ENCODE measurements at places on chromosomes 7 and 10. TPM values are rescaled to one million over a fixed set of nuclear protein-coding genes. Genes with fewer than 3 reads are reported as not detected.
A peak's percentile ranks its signal among the peaks of the same experiment; 100 is the strongest.

The PRPS1L1 gene
- not detected for total RNA-seq

The NYAP1 gene
- total RNA-seq, result 1.4 TPM

DNA sequence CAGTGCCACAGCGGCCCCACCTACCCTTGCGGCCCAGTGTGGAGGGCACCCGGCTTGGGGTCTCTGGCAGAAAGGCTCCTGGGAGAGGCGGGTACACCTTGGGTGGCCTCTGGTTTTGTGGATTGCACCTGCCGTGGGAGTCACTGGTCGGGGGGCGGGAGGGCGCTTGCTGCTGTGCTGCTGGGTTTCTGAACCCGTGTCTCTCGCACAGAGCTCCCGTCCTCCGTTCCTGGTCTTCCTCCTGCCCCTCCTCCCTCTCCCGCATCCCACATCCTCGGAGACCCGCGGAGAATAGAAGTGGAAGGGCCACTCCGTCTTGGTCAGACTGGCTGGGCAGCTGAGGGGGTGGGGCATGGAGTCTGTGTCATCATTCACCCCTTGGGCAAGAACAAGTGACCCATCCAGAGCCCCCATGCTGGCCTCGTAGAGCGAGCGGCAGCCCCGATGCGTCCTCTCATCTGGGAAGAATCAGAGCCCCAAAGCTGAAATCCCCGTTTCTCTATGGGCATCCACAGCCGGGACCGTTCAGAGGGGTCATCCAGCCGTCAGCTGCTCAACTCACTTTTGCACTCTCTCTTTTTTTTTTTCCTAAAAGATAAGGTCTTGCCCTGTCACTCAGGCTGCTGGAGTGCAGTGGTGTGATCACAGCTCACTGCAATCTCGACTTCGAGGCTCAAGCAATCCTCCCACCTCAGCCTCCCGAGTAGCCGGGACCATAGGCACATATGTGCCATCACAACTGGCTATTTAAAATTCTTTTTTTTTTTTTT lies 4.0 kb downstream of the MAFK start:
- DNase-seq, result peak; percentile 78

The RARRES2 gene
- total RNA-seq, result 153 TPM

The GARIN1A gene
- 3.0 TPM for total RNA-seq

The LIPF gene
- not detected for total RNA-seq

The SNX10 gene
- total RNA-seq, result 6.5 TPM

DNA sequence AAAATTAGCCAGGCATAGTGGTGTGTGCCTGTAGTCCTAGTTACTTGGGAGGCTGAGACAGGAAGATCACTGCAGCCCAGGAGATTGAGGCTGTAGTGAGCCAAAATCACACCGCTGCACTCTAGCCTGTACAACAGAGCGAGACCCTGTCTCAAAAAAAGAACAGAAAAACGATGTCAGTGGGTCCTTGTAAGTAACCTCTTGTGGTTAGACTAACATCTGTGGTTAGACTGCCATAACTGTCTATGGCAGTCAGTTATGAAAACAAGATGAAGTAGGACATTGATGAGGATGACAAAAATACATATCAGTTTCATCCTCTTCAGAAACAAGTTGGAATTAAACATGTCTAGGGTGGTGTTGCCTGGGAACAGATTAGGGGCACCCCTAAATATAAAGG lies 53.3 kb downstream of the AKAP9 start:
- no peak for DNase-seq

The RBP3 gene
- not detected for total RNA-seq

GRCh38 chr7:27917119-27917518 lies 177.2 kb downstream of the TAX1BP1 start:
- no peak for DNase-seq

The BTBD16 gene
- not detected for total RNA-seq

DNA sequence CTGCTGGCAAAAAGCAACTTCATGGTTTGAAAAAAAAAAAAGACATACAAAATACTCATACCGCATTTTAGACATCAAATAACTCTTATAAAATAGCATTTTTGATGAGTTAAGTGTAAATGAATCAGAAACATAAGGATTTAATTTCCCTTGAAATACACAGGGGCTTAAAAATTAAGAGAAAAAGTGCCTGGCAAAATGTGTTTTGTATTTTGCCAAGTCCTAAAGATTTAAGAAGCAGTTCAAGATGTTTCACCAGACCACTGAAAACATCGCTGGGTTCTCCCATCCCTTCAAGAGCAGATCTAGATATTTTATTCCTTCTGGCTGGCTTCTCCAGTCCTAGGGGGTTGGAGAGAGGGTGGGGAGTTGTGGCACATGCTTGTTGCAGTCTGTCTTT lies 396.4 kb downstream of the INHBA start:
- no peak for DNase-seq

DNA sequence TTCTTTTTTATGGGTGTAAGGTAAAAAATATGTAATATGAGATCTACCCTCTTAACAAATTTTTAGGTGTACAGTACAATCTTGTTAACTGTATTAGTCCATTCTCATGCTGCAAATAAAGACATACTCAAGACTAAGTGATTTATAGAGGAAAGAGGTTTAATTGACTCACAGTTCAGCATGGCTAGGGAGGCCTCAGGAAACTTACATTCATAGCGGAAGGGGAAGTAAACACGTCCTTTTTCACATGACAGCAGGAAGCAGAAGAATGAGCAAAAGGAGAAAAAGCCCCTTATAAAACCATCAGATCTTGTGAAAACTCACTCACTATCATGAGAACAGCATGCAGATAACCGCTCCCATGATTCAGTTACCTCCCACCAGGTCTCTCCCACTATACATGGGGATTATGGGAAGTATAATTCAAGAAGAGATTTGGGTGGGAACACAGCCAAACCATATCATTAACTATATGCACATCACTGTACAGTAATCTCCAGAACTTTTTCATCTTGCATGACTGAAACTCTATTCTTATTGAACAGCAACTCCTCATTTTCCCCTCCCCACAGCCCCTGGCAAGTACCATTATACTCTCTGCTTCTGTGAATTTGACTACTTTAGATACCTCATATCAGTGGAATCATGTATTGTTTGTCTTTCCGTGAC lies 127.4 kb downstream of the WNT2 start:
- no peak for DNase-seq

The CCDC146 gene
- 12.9 TPM for total RNA-seq

DNA sequence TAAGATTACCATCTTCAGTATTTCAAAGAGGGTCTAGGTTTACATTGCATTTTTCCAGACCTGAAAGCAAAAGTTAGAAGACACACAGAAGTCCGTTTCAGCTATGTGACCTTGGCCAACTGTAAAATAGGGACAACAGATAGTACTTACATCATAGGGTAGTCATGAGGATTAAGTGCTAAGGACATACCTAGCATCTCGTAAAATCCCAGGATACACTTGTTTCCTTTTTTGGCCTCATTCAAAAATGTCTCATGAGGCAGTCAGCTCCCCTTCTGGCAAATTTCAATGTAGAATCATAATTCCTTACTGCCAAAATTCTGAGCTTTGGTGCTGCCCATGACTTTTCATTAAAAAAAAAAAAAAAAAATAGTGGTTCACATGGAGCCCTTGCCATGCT lies 6.4 kb upstream of the DUSP5 start:
- no peak for DNase-seq

The CYP3A7 gene
- not detected for total RNA-seq

The POM121C gene
- total RNA-seq, result 28.8 TPM

The CCDC172 gene
- total RNA-seq, result not detected

The ARL4A gene
- 23.9 TPM for total RNA-seq

DNA sequence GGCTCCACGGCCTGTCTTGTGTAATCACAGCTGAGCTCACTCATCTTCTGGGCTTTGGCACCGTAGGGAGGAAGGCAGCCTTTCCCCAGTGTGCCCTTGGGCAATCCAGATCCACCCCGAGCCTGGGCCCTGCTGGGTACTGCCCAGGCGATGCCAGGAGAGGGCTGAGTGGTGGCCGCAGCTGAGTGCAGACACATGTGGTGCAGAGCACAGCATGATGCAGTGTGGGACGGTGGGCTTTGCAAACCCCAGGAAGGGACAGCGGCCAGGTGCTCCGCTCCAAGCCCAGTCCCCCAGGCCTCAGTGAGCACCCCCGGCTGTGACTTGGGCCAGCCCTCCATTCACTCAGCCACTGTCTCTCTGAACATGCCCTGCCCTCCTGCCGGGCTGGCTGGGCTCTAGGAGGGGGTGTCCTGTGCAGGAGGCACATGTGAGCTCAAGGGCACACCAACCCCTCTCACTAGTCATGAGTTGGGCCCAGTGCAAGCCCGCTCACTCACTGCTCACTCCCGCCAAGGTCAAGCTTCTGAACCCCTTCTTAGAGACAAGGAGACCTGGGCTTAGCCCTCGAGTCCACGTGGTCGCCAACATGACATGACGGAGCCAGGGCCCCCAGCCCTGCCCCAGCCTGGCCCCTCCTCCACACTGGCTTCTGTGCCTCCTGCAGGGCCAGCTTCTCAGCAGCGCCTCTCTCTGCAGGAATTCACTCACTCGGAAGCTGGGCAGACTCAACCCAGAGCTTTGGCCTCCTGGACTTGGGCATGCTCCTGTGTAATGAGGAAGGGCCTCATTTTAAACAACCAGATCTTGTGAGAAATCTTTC lies 77.5 kb upstream of the INSIG1 start:
- DNase-seq, result peak; percentile 73

- DNase-seq, result no peak
These were observed 166.2 kb upstream of the INHBA start for GRCh38 chr7:41869091-41869490.

DNA sequence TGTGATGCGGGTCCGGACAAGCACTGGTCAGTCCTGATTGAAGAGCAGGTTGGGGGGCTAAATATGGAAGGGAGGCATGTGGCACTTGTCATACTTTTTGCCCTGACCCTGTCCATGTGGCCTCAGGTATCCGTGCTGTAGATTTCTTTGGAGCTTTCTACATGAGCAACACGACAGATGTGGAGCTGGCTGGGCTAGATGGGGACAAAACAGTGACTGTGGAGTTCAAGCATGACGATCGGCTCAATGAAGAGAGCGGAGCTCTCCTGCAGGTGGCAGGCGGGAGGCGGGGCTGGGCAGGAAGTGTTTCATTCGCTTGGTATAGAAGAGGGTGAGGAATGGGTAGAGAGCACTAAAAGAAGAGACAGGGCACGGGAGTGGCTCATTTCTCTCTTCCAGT lies 13.0 kb upstream of the CHCHD1 start:
- DNase-seq, result no peak

The CALHM1 gene
- total RNA-seq, result not detected

DNA sequence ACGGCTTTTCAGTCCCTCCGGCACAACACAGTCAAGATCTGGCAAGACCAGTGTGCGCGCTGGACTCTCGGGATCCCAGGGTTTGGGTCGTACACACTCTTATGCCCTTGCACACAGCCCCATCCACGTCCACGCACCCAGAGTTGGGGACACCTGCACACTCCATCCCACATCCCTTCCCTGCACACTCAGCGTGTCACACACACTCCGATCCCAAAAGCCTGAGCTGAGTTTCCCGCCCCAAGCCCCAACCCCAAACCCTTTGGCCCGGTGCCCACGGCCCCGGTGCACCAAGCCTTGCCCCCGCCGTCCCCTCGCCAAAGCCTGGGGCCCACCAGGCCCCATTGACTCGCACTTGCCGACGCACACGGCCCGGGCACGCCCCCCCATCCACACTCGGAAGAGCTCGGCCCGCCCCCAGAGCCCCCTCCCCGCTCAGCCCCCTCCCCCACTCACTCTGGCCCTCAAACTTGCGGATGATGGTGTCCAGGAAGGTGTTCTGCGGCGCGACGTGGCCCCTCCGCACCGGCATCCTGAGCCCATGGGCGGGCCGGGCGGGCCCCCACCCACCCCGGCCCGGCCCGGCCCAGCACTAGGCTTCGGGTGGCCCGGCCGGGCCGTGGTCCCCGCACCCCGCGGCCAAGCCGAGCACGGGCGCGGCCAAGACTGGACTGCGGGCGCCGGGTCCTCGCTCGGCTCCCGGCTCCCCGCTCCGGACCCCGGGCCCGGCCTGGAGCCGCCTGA lies 567 bp downstream of the KCNH2 start:
- DNase-seq, result no peak

- no peak for DNase-seq
These were observed 324.0 kb downstream of the WDR37 start for GRCh38 chr10:1380088-1380671.

GRCh38 chr10:68800211-68800610 lies 27.1 kb upstream of the STOX1 start:
- no peak for DNase-seq

The CAV2 gene
- 102 TPM for total RNA-seq

The NODAL gene
- total RNA-seq, result not detected

GRCh38 chr7:30862995-30863705 lies 48.5 kb upstream of the AQP1 start:
- DNase-seq, result no peak

The MDFIC gene
- total RNA-seq, result 27.0 TPM

The TET1 gene
- total RNA-seq, result 4.3 TPM

DNA sequence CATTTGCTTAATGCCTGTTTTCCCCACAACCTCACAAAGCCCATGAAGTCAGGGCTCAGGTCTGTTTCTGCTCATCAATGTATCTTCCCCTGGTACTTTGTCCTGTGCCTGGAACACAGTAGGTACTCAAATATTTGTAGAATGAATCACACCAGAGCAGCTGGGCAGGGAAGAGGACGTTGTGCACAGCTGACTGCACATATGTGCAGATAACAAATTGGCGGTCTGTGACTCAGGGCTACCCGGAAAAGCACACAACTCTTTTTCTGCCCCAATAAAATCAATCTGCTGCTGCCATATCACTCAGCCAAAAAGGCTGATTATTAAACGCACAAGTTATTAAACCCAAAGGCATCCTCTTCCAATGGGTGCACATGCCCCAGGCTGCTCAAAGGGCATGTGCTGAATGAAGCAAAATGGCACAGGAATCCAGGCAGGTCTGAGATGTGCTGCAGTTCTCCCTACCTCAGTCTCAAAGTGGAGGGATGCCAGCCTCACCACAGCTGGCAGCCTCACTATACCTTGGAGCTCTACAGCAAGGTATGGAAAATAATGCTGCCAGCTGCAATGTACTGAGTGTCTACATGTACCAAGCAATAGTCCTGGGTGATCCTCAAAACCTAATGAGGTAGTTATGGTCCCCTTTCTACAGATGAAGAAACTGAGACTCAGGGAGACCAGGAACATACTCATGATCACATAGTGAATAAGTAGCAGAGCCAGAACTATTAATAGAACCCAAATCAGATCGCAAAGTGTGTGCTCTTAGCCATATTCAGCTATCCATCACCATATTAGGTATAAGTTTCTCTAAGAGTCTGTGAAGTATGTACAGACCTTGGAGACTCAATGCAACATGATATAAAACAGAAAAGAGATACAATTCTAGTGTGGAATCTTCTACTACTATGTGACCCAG lies 43.4 kb downstream of the SORBS1 start:
- no peak for DNase-seq

GRCh38 chr10:112857493-112857892 lies 92.6 kb upstream of the TCF7L2 start:
- DNase-seq, result no peak

The UNC5B gene
- total RNA-seq, result 8.4 TPM

The LOXL4 gene
- 7.6 TPM for total RNA-seq

The NKX1-2 gene
- not detected for total RNA-seq

The SPDYE16 gene
- total RNA-seq, result 0.10 TPM

DNA sequence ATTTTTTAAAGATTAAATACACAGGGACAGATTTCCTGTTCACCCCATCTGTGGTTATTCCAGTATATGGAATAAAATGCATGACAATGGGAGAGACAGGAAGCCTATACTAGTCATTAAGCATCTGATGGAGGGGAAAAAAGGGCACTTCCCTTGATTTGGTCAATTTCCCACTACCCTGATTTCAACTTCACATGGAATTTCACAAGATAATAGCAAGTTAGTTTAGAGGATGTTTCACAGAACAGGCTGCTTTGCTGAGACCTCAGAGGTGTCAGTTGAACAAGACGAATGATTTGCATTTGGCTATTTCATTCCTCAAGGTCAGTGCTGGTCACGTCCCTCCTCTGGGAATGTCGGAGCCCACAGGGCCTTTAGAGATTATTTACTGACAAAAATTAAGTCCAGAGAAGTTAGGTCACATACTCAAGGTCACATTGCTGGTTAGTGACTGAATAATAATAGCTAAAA lies 4.7 kb upstream of the ITPRIP start:
- DNase-seq, result no peak
